Activated T-helper 9 cell treated with anti-CD3 and anti-CD28 coated beads, Interleukin-2, amount 50 U/mL, for 16 hours (primary cell): ENCODE measurements at places on chromosomes 11 and 22.

- DNase-seq = no peak
Observed at GRCh38 chr11:63639199-63639832, 25.1 kb upstream of the PLAAT3 start.

DNA sequence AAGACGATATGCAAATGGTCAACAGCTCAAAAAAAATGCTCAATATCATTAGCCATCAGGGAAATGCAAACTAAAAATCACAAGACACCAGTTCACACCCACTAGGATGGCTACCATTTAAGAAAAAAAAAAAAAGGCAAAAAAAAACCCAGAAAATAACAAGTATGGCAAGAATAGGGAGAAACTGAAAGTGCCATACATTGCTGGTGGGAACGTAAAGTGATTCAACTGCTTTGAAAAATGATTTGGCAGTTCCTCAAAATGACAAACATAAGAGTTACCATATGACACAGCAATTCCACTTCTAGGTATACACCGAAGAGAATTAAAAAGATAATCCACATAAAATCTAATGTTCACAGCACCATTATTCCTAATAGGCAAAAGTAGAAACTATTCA is 47.5 kb downstream of the PICALM start:
- no peak for DNase-seq

DNA sequence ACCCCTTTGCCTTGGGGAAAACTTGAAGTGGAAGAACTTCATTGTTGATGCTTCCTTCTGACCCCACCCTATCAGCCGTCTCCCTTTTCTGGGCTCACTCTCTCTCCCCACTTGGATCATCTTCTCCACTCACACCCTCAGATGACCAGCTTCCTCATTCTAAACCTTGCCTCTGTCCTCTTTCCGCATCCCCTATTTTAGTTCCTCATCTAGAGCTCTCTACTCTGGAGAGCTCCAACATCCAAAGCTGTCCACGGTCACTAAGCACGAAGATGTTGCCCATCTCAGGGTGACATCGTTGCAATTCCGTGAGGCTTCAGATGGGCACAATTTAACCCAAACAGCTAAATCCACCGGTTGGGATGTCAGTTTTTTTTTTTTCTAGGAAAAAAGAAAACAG is 31.6 kb upstream of the ME3 start:
- no peak for DNase-seq

- DNase-seq = no peak
Observed at GRCh38 chr22:17914474-17914873, 109.9 kb downstream of the MICAL3 start.

DNA sequence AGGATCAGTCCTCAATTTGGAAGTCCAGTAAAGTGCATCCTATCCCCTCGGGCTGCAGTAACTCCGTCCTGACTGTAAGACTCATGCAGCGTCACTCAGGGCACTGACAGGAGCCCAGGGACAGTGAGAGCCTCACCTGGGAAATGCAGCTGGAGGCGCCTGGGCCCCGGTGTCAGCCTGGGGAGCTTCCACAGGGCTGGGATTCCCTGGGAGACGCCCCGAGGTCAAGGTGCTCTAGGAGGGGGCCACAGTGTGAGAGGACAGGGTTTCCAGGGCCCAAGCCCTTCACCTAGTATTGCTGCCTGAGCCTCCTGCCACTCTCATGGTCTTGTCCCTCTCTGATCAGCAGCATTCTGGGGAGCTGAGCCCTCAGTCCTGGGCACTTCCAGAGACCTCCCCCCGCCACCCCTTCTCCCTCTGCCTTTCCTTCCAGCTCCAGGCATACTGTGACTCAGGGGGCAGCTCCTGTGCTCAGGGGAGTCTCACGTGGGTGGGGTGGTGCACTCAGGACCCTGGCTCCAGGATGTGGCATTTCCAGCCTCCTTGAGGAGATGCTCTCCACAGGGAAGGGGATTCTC is 99.1 kb upstream of the IGLL5 start:
- no peak for DNase-seq

- no peak for DNase-seq
Observed at GRCh38 chr11:61610905-61611304, 30.0 kb upstream of the SYT7 start.

GRCh38 chr11:11409224-11409623 is 56.2 kb upstream of the CSNK2A3 start:
- no peak for DNase-seq

DNA sequence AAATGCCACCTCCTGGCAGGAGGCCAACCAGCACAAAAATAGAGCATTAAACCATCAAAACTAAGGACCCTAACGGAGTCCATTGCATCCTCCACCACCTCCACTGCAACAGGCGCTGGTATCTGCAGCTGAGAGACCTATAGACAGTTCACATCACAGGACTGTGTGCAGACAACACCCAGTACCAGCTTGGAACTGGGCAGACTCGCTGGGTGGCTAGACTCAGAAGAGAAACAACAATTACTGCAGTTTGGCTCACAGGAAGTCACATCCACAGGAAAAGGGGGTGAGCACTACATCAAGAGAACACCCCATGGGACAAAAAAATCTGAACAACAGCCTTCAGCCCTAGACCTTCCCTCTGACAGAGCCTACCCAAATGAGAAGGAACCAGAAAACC is 11.6 kb upstream of the TMEM45B start:
- DNase-seq = no peak

GRCh38 chr11:123253911-123254310 is 58.9 kb upstream of the CLMP start:
- no peak for DNase-seq
